IPS DF 6.9 (cell line): ENCODE measurements at places on chromosomes 3 and 15.

DNA sequence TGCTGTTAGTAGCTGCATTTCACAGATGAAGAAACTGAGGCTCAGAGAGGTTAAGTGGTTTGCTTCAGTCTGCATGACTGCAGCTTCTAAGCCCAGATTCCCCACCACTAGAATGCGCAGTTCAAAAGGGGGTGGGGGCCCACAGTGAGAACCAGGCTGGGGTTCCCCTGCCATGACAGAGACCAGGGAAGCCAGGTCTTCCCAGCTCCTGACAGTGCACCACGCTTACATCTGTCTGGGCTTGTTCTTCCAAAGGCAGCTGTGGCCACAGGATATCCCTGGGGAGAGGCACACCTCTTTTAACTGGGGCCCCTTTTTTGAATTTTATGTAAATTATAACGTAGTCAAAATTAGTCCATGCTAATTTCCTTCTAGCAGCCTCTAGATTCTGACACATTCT lies 5.3 kb downstream of the PLEKHO2 start:
- no peak for DNase-seq

GRCh38 chr3:151430821-151431484 lies 29.9 kb downstream of the IGSF10 start:
- no peak for DNase-seq

DNA sequence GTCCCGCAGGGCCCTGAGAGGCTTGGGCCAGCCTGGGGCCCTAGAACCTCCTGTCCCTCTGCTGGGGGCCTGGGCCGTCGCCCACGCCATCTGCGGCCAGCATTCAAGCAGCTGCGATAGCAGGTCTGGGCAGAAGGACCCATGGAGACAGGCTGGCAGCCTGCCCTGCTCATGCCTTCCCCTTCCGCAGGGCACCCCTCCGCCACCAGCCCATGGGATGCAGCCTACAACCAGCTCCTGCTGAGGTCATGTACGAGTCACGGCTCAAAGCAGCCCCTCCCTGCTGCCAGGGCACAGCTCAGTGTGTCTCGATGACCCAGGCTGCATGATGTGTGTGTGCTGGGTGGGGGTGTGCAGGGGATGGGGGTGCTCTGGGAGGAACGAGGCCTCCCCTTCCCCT lies 27.8 kb downstream of the DUSP7 start:
- no peak for DNase-seq

- no peak for DNase-seq
Measured at GRCh38 chr15:28933710-28934445, 48.1 kb downstream of the APBA2 start.

GRCh38 chr3:140706360-140706759 lies 28.5 kb downstream of the TRIM42 start:
- no peak for DNase-seq
